ENCODE measurements at places on chromosomes 1 and 21.

DNA sequence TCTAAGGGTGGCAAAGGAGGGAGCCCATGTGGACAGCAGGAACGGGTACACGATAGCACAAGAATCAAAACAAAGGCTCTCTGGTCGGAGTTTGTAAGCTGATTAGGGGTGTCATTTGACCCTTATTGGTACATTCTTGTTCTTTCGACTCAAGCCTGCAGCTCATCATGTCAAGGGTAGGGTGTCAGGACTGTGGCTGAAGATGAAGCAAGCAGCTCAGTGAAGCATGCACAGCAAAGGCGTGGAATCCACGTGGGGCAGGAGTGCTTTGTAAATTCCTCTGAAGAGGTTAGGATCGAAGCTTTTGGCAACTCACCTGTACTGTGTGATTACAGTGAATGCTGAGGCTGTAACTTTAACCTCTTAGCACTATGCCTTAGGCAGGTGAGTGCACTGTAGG is 4.7 kb upstream of the ABCB10 start:
- DNase-seq: no peak

DNA sequence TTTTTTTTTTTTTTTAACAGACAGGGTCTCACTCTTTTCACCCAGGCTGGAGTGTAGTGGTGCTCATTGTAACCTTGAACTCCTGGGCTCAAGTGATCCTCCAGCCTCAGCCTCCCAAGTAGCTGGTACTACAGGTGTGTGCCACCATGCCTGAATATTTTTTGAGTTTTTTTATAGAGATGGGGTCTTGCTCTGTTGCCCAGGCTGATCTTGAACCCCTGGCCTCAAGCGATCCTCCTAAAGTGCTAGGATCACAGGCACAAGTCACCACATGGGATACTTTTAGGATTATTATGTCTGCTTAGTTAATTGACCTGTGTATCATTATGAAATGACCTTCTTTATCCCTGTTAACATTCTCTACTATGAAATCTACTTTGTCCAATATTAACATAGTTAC is 38.0 kb downstream of the RASSF5 start:
- no peak for DNase-seq

GRCh38 chr1:12617901-12618660 is at the start of gene DHRS3:
TSS of gene DHRS3 (minus strand) at chr1:12618210. CDS start at chr1:12617348, 862 bp downstream.
- DNase-seq: peak; percentile 75

DNA sequence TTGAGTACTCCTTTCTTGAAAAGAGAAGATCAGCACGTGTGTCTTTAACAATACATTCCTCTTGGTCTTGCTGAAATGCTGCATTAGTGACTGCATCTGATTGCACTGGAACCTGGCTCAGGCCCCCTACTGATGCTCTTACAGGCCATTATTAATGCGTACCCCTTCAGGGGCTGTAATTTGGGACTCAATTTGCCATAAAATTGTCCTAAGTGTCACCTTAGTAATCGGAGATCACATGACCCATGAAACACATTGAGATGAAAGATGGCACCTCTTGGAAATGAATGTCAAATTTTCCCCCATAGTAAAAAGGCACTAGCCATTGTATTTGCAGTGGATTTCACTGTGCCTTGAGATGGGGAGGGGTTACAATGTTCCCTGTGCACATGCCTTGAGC is 563.3 kb downstream of the KIF26B start:
- no peak for DNase-seq

- no peak for DNase-seq
Observed at GRCh38 chr1:101285922-101286570, 49.2 kb downstream of the S1PR1 start.

DNA sequence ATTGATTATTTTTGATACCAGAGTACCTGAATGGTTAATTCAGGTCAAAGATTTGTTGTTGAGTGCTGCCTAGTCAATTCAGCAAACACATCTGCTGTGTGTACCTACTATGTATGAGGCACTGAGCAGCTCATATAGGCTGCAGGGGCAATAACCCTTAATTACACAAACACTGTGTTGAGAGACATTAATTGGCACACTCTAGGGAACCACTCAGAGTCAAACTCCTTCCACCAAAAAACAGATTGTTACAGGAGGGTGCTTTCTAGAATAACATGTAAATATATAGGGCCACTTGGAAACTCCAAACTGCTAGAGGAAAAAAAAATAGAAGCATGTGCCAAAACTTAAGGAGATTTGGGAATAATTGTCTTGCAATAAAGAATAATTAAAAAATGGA is 31.3 kb downstream of the UBE2U start:
- DNase-seq: no peak
